ENCODE measurements at places on chromosomes 12 and 14.

- DNase-seq: no peak
Measured at GRCh38 chr12:62732861-62733427, 202.0 kb downstream of the PPM1H start.

GRCh38 chr14:90175631-90176030 is 80.7 kb upstream of the PSMC1 start:
- DNase-seq: no peak

- no peak for DNase-seq
Measured at GRCh38 chr12:107778383-107779025, 4.0 kb downstream of the ASCL4 start.

DNA sequence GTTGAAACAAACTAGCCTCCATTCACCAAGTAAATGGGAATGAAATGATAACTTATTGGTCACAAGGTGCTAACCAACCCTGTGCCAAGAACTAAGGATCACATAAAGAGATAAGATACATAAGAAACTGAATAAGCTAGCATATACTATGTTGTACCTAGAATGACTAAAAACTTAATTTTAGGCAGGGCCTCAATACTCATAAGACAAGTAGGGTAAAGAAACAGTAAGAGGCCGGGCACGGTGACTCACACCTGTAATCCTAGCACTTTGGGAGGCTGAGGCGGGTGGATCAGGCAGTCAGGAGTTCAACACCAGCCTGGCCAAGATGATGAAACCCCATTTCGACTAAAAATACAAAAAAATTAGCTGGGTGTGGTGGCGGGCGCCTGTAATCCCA is 17.7 kb downstream of the GDF11 start:
- DNase-seq: no peak

GRCh38 chr14:104393898-104394381 is 185.6 kb upstream of the C14orf180 start:
- peak; percentile 79 for DNase-seq

DNA sequence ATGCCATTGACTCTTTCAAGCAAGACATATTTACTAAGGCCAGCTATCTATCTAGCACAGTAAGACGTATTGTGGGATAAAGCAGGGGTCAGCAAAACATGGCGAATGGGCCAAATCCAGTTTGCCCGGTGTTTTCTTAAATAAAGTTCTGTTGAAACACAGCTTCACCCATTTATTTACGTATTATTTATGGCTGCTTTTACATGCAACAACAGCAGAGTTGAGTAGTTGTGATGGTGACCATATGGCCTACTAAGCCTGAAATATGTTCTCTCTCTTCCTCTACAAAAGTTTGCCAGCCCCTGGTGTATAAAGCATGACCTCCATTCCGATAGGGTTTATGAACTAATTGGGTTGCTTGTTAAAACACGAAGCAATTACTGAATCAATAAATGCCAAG is 322.1 kb downstream of the CCDC91 start:
- no peak for DNase-seq

DNA sequence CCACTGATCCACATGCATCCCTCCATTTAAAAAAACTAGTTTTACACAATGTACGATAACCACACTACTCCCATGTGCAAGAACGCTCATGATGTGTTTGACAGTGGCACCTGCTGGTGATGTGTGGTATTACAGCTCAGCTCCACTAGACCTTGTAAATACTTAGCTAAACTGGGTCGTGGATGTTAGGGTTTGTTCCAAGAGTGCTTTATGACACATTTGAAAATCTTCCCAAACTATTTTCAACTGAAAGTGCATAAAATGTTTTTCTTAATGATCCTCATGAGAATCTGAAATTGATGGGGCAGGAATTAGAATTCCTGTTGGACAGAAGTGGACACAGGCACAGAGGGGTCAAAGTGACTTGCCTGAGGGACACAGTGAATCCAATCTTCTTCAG is 99.2 kb downstream of the SCARB1 start:
- no peak for DNase-seq

- no peak for DNase-seq
Measured at GRCh38 chr12:104828015-104828414, 130.1 kb downstream of the SLC41A2 start.

GRCh38 chr12:64455506-64455905 is 3.6 kb downstream of the TBK1 start:
- no peak for DNase-seq

DNA sequence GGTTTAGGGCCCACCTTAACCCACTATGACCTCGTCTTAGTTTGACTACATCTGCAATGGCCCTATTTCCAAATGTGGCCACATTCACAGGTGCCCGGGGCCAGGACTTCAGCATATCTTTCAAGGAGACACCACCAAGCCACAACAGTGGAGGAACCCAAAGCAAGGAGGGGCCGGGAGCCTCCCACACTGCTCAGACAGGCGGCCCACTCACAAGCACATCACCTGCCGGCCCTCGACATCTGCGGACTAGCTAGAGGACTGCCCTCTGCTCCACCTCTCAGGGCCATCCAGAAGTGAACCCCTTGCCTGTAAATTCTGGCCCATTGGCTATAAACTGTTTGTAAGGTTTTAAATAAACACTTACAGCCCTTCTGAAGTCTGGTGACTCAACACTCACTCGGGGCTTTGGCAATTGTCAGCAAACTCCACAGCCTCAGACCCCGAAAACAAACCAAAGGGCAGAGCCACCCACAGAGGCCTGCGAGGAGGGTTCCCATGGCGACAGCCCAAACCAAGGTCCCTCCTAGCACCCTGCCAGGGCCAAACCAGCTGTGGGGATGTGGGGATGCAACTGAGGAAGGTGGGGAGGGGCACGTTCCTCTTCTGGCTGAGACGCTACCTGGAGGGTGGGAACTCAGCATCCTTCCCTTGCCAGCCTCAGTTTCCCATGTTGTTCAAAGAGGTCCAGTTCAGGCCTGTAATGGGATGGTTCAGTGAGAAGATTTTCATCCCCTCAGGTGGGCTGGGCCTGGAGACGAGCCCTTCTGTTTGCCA is 95.8 kb downstream of the DICER1 start:
- no peak for DNase-seq

DNA sequence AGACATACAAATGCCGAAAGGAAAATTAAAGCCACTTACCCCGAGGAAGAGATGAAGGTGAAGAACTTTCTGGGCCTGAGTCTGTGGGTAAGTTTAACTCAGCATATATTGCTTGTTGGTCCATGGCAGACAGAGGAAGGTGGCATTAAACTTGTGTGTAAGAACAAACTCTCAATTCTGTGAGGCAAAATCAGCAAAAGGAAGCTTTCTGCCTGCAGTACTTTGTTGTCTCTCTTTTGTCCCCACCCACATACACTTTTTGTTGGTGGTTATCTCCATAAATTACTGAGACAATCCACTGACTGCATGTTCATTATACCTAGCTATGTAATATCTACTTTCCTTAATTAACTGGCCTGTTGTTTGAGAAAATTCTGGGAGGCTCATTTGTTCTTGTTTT is at the start of gene KLRB1:
Gene KLRB1 (minus strand): TSS at position 201 of the 400 bp plus-strand sequence. CDS start 77 bp downstream, at position 124.
- DNase-seq: no peak

DNA sequence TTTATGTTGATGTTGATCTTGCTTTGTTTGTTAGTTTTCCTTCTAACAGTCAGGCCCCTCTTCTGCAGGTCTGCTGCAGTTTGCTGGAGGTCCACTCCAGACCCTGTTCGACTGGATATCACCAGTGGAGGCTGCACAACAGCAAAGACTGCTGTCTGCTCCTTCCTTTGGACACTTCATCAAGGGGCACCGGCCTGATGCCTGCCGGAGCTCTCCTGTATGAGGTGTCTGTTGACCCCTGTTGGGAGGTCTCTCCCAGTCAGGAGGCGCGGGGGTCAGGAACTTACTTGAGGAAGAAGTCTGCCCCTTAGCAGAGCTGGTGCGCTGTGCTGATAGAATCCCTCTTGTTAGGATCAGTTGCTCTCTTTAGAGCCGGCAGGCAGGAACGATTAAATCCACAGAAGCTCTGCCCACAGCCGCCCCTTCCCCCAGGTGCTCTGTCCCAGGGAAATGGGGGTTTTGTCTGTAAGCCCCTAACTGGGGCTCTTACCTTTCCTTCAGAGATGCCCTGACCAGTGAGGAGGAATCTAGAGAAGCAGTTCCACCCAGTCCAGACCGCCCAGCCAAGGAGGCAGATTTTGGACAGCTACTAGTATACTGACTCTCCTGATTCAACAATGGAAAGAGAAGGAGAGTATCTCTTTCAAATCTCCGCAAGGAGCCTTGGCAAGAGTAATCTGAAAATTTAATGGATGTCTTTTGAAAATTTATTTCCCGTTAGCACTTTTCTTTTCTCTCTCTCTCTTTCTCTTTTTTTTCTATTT is 25.2 kb downstream of the MIA2 start:
- DNase-seq: no peak

- DNase-seq: no peak
Measured at GRCh38 chr14:102225936-102226335, 79.0 kb downstream of the MOK start.

GRCh38 chr12:11477110-11477509 is 81.7 kb upstream of the PRB2 start:
- DNase-seq: no peak

GRCh38 chr14:29301571-29301970 is 535.0 kb downstream of the FOXG1 start:
- no peak for DNase-seq

- DNase-seq: no peak
Measured at GRCh38 chr14:102594514-102595175, 2.2 kb downstream of the RCOR1 start.

DNA sequence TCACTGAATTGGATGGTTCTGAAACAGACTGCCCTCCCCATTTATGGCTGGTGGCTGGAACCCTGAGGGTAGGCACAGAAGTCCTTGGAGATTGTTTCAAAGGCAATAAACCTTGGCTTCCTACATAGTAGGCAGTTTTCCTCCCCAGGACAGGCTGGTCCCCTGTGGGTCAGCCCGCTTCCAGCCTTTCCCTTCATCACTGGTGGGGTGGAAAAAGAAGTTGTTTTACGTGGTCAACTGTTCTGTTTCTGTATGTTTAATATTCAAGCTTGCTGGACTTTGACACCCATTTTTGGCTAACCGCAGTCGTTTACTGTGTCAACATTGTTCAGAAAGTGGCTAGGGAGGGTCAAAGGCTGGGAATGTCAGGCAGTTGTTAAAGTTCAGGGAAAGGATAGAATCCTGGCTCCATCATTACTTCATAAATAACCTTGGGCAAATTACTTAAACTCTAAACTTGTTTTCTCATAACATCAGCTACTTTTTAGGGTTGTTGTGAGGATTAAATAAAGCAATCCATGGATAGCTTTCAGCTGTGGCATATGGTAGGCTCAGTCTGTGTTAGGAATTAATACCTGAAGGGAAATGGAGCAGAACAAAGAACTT is 2.4 kb downstream of the KLHDC2 start:
- DNase-seq: no peak

Data from vagina (tissue), 2 donors.